ENCODE measurements at places on chromosomes 1 and 21.

DNA sequence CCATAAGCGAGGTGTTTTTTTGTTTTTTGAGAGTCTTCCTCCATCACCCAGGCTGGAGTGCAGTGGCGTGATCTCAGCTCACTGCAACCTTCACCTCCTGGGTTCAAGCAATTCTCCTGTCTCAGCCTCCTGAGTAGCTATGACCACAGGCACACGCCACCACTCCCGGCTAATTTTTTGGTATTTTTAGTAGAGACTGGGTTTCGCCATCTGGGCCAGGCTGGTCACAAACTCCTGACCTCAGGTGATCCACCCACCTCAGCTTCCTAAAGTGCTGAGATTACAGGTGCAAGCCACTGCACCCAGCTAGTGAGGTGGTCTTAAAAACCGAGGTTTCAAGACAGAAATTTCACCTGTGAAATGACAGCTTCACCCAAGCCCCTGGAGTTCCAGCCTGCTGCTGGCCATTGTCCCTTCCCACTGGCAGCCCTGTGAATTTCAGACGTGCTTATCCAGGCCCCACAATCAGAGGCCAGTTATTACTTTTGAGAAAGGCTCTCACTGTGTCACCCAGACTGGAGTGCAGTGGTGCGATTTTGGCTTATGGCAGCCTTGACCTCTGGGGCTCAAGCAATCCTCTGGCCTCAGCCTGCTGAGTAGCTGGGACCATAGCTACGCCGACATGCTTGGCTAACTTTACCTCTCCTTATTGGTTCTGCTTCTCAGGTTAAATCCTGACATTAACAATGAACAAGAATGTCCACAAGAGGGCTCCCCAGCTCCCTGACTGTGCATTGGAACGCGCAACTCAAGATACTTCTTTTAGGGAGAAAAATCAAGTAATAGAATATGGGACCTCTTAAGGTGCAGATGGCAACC, 19.4 kb downstream of the ENO1 start:
- peak; percentile 44 for DNase-seq

- DNase-seq: no peak
These were observed 3.8 kb downstream of the RGS13 start for GRCh38 chr1:192639607-192640368.

DNA sequence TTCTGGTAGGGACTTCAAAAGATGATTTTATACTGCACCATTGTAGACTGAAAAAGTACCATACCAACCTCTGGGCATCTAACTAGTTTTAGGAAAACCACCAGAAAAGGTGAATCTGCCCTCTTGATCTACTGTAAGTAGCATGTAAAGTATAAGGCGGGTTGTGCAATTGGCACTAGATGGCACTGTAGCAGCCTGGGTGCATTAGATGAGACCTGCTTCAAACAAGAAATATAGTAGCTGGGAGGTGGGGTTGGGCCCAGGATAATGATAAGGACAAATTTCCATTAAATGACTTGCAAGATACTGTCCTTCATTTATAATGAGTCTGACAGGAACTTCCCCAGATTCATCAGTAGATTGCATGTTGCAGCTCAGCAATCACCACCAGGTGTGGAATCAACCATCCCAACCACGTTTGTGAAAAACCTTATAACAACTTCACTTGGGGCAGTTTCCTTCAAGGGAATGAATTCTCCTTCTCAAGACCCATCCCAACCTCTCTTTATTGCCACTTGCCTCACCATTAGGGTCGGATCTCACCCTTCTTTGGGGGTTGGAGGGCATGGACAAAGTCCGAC, 37.3 kb upstream of the IL10 start:
- DNase-seq: no peak

- no peak for DNase-seq
These were observed 31.2 kb downstream of the TSEN15 start for GRCh38 chr1:184082541-184083415.

GRCh38 chr1:49294539-49294938, 517.8 kb upstream of the BEND5 start:
- DNase-seq: no peak

- no peak for DNase-seq
These were observed 92.0 kb downstream of the STUM start for GRCh38 chr1:226640321-226641136.

DNA sequence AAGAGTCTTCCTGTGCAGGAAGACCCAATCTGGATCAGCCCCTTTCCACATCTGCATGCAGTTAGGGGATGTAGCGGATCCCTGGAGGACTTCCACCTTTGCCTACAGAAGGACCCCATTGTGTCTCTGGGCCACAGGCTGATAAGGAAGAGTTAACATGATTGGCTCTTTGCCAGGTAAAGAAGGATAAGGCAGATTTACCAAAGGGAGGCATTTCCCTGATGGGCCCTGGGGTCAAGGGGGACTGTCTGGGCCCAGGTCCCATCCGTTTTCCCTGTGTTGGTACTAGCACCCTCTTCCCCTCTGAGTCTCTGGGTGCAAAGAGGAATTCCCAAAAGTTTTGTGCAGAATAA, 29.1 kb downstream of the SLC26A9 start:
- DNase-seq: no peak

GRCh38 chr1:178109348-178110143, 15.6 kb downstream of the RASAL2 start:
- no peak for DNase-seq

DNA sequence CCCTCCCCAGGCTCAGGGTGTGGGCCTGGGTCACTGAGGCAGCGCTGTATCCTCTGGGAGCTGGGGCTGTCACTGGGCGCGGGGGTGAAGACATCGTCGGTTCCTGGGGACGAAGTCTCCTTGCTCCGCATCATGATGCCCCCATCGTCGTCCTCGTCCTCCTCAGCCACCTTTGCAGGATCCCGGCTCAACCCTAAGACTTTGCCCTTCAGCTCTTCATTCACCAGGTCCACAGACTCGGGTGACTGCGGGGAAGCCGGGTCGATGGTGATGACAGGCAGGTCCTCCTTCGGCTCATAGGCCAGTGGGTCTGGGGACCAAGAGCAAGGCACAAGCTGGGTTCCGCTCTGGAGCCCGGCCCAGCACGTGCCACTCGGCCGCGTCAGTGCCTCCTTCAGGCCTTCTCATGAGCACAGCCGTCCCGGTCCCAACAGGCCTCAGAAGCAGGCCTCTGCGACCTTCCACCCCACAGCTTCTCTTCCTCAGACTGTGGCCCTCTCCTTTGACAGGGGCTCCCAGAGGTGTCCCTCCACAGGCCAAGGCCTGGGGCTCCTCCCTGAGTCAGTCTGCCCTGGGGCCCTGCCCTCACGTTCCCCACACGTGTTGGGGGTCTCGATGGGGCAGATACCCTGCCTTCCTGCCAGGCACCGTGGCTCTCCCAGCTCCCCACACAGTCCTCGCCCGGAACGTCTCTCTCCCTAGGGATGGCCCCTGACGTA, 54.4 kb downstream of the SLC9A1 start:
- no peak for DNase-seq

- no peak for DNase-seq
These were observed 196.7 kb downstream of the LRRC40 start for GRCh38 chr1:70008660-70009059.

DNA sequence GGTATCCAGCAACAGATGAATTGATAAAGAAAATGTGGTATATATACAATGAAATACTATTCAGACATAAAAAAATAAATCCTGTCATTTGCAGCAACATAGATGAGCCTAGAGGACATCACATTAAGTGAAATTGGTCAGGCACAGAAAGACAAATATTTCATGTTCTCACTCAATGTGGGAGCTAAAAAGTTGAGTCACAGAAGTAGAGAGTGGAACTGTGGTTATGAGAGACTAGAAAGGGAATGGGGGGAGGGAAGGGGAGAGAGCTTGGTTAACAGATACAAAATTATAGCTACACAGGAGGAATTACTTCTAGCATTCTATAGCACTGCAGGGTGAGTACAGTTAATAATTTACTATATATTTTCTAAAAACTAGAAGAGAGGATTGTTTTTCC, 37.1 kb upstream of the SERPINC1 start:
- DNase-seq: no peak

- DNase-seq: no peak
These were observed 917.6 kb downstream of the NCAM2 start for GRCh38 chr21:21915816-21916215.

- no peak for DNase-seq
These were observed 64.0 kb downstream of the SLC9A1 start for GRCh38 chr1:27090911-27091310.

DNA sequence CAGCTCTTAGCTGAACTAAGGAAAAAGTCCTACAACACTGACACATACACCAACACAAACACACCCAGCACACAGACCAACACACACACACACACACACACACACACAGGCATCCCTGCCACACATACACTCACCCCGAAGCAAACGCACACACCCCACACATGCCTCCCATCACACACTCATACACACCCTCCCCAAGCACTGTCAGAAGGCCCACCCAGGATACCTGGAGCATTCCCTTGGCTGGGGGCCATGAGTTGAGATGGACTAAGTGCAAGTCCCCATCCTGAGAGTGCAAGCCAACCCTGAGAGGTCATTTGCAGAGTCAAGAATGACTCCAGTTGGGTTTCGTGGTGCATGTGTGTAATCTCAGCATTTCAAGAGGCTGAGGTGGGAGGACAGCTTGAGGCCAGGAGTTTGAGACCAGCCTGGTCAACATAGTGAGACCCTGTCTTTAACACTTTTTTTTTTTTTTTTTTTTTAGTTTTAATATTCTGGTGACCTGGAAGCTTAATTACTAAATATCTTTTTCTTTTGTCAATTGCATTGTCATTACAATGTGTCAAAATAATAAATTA, 117.3 kb downstream of the RHOU start:
- DNase-seq: no peak

GRCh38 chr1:27872059-27872801, at the start of gene THEMIS2:
THEMIS2 (plus strand) TSS chr1:27872544; CDS start chr1:27872572, 28 bp downstream.
- peak; percentile 24 for DNase-seq

DNA sequence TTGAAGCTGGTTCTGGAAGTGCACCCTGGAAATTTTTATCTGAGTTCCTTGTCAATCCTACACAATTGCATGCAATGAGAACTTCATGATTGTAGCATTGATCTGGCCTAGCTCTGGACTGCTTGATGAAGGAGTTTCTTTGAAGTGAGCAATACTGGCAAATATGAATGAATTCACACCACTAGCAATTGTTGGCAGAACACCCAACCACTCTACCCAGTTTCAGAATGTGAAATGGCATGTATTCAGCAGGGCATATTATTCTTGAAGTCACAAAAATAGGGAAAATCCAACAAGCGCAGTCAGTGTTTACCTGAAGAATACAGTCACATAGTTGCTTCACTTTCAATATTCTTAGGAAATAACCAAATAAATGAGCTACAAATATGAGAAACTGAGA, 57.3 kb downstream of the RGS5 start:
- DNase-seq: no peak

DNA sequence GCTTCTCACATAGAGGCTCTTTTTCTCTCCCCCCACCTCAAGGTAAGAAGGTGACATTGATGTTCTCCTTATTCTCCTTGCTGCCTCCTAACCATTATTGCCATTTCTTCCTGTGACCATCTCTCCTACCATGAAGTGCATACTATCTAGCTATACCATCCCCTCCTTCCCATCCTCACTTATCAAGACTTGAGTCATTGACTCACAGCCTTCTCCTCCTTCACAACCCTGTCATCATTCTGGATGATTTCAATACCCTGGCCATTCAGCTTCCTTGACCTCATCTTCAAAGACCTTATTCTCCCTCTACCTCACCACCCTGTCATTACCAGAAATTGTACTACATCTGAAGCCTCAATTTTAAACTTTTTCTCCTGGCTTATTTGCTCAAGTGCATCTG, 10.9 kb upstream of the HIPK1 start:
- no peak for DNase-seq

DNA sequence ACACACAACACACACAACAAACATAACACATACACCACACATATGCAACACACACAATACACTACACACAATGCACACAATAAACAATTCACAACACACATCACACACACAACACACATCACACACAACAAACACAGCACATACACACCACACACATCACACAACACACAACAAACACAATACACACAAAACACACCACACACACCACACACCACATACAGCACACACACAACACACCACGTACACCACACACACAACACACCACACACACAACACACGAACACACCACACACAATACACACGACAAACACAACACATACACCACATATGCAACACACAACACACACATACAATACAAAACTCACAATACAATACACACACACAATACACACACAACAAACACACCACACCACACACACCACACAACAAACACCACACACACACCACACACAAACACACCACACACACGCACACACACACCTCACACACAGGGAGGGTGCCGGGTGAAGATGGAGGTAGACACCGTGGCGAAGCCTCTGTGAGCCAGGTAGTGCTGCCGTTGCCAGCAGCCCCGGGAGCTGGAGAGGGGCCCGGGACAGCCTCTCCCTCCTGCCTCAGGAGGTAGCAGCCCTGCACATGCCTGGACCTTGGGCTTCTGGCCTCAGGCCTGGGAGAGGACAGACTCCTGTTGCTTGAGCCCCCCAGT, 30.4 kb upstream of the C1orf174 start:
- no peak for DNase-seq

DNA sequence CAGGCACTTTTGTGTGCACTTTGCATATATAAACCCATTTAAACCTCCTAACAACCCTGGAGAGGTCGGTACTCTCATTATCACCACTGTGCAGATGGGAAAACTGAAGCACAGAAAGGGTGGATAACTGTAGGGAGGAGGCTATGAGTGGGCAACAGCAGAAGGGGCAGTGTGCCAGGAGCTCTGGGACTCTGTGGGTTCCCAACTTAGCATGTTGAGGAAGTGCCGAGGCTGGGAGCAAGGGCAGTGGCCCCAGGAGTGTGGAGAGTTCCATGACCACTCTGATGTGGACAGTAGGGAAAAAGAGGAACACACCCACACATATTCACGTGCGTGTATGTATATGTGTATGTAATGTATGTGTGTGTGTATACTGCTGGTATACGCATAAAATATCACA, 25.7 kb upstream of the KCNC4 start:
- no peak for DNase-seq

- DNase-seq: peak; percentile 74
These were observed 40.6 kb upstream of the CLIC4 start for GRCh38 chr1:24704411-24705259.

DNA sequence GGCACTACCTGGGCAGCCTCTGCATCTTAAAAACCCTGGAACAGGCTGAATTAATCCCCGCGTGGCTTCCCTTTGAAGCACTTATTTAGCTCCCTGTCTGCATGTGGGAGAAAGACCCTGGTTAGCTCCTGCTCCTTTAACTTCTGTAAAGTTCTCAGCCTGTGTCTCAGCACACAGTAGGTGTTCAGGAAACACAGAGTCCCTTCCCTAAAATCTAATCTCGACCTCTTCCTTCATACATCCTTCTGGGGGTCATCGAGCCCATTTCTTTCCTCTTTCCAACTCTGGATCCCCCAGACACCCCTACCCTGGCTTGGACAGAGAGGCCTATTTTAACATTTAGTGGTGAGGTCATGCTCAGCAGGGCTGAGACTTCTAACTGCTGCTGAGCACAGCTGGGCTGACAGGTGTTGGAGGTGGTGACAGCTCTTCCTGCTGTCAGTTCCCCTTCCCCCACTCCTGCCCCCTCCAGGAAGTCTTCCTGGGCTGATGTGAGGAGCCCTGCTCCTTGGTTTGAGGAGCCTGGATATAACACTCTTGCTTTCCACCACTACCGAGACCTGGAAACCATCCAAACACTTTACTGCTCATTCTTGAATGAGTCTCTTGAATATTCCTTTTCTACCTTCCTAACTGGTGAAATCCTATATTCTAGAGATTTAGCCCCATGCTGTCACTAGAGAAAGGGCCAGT, 5.3 kb downstream of the E2F2 start:
- DNase-seq: no peak

All from DMS153 (cell line).